Femur (tissue), 1 donor: ENCODE measurements at places on chromosomes 7 and 10.

GRCh38 chr7:43552122-43552521 is 30.8 kb upstream of the STK17A start:
- no peak for DNase-seq

DNA sequence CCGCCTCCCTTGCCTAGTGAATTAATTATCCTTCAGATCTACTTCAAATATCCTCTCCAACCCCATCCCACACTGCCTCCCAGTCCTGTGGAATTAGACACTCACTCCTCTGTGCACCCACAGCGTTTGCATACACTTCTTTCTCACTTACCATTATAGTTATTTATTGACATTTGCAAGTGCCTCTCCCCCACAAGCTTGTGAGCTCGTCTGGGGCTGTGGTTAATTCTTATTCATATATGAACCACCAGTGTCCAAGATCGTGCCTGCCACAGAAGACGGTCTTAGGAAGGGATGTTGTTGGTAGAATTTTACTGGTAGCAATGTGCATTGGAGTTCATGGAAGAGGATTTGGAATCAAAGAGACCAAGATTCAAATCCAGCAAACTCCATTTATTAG is 68.1 kb upstream of the AOAH start:
- no peak for DNase-seq

DNA sequence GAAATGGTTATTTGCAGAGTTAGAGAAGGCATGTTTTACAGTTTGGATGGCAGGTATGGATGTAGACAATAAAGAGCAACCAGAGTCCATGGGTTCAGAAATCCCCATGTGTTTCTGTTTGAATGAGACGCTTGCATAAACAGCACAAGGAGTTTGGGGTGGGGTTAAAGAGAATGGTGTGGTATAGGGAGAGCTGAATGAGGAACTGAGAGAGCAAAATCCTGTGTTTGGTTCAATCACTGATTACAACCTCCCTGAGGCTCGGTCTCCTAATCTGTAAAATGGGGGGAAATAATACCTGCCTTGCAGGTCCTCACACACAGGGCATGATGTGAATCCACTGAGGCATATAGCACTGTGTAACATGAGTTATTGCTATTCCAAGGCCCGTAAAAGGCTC is 23.7 kb downstream of the CAV1 start:
- no peak for DNase-seq

DNA sequence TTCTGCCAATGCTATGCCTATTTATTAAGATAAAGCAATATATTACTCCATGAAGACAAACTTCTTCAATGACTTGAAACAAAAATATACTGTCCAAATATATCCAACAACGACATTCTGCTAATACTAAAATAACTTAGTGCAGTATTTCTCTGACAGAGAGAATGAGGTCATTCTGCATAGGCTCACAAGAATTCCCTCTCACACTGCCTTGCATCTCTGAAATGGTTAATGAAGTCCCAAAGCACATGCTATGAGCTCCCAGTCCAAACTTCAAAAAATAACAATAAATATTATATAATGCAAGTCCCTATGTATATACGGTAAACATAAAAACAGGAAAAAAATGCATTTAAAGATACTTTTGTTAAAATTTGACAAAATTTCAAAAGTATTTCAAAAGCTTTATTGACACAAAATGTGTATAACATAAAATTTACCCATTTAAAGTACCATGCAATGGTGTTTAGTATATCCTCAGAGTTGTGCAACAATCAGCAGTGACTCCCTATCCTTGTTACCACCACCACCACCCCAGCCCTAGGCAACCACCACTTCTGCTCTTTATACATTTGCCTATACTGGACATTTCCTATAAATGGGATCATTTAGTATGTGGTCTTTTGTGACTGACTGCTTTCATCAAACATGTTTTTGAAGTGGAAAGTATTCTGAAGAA is 27.6 kb downstream of the CHCHD3 start:
- no peak for DNase-seq

GRCh38 chr7:42185726-42186125 is 51.3 kb downstream of the GLI3 start:
- DNase-seq: no peak

GRCh38 chr10:65548001-65548400 is 1377.8 kb upstream of the LRRTM3 start:
- DNase-seq: no peak

GRCh38 chr7:52410032-52410431 is 625.4 kb upstream of the POM121L12 start:
- no peak for DNase-seq

GRCh38 chr7:128203710-128204214 is 37.3 kb upstream of the LEP start:
- DNase-seq: no peak

- no peak for DNase-seq
Observed at GRCh38 chr10:33189808-33190207, 144.7 kb downstream of the NRP1 start.

- no peak for DNase-seq
Observed at GRCh38 chr10:47449979-47450378, 33.9 kb downstream of the ANXA8 start.

GRCh38 chr7:138911007-138911406 is 70.2 kb downstream of the KIAA1549 start:
- DNase-seq: no peak

GRCh38 chr10:102918817-102919245 is 737 bp downstream of the CNNM2 start:
- DNase-seq: no peak

DNA sequence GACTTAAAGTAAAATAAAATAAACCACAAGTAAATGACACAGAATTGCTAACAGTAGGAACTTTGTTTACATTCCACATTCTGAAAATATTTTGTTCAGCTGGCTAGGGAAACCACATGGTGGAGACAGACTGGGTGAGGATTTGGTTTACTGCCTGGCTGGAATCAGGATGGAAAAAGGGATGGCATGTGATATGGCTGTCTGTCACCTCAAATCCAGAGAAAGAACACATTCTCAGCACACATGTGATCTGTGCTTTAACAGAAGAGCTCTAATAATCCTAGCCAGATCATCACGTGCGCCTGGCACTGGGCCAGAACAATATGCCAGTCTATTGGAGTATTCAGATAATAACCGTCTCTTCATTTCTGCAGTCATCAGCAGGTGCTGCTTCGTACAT is 90.9 kb upstream of the PIP4K2A start:
- no peak for DNase-seq

GRCh38 chr7:121485467-121486243 is 89.5 kb upstream of the FAM3C start:
- peak; percentile 79 for DNase-seq

- peak; percentile 71 for DNase-seq
Observed at GRCh38 chr7:85041605-85042216, 145.1 kb downstream of the SEMA3D start.

- no peak for DNase-seq
Observed at GRCh38 chr7:119090851-119091250, 866.3 kb downstream of the ANKRD7 start.

DNA sequence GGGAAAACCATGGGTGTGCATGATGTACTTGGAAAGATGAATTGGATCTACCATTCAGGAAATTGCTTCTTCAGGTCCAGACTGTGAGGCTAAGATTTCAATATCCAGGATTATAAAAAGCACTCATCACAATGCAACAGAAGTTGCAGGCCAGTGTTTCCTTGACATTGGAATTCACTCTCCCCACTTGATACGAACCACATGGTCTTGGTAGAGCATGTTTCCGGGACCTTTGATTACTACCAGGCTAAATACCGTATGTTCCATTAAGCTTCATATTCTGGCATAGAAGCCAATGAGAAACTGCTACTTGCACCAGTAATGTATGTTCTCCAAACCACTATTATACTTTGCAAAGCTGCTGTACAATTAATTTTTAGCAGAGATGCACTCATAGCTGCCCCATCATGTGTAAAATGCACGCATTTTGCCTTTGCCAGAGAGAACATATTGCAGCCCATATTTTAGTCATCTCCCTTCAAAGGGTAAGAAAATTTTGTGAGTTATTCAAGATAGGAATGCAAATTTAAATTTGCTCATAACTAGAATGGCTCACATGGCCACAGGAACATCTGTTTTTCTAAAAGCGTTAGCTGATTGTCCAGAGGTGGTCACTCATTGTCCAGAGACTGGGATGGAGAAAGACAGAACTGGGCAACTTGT is 8.1 kb downstream of the FRMD4A start:
- DNase-seq: no peak

- no peak for DNase-seq
Observed at GRCh38 chr10:133420028-133420427, 4.4 kb downstream of the SPRN start.

DNA sequence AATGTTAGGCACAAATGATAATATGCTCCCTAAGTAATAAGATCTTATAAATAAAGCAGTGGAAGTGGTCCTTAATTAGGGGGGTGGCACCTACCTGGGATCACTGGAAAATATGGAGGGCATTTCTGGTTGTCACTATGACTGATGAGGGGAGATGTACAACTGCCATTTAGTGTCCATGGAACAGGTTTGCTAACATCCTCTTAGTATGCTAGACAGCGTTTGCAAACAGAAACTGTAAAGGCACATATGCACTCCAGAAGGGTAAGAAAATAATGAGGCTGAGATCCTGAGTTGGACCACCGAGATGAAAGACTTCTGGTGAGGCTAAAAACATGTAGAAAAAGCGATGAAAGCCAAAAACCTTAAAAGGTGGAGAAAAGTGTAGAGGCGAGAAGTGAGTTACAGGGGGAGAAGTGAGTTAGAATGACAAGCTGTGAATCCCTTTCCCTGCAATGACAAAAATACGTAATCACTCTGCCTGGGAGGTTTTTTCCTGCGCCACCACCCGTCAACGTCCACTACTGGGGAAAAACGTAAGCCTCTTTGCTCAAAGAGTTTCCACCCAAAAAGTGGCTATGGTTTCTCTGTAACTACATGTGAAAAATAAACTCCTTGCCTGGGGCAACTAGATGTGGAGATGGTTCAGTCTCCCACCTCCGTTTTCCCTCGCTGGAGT is 767 bp downstream of the KRIT1 start:
- DNase-seq: no peak

DNA sequence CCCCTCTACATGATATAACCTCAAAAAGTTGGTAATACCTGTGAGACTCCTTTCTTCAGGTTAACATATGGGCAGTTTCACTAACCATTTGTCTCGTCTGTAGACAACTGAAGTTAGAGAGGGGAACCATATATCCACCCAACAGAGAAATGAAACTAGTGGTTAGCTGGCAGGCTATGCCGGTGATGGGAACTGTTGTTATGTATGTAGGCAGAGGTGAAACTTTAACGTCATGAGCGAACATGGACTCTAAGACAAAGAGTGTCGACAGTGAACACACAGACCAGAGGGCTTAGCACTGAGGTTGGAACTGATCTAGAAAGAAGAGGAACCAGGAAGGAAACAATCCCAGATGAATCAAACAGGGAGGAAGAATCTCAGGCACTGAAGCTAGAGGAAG is 112.4 kb downstream of the ELMO1 start:
- DNase-seq: no peak

GRCh38 chr7:92648067-92648466 is 57.9 kb upstream of the FAM133B start:
- DNase-seq: no peak

- no peak for DNase-seq
Observed at GRCh38 chr10:3526727-3527501, 258.1 kb downstream of the KLF6 start.

GRCh38 chr7:92657391-92657790 is 67.2 kb upstream of the FAM133B start:
- no peak for DNase-seq

- DNase-seq: no peak
Observed at GRCh38 chr7:84393786-84394185, 199.2 kb upstream of the SEMA3A start.

GRCh38 chr10:72709041-72709440 is 17.1 kb downstream of the MCU start:
- peak; percentile 55 for DNase-seq

- no peak for DNase-seq
Observed at GRCh38 chr10:94496010-94496409, 49.6 kb upstream of the HELLS start.

DNA sequence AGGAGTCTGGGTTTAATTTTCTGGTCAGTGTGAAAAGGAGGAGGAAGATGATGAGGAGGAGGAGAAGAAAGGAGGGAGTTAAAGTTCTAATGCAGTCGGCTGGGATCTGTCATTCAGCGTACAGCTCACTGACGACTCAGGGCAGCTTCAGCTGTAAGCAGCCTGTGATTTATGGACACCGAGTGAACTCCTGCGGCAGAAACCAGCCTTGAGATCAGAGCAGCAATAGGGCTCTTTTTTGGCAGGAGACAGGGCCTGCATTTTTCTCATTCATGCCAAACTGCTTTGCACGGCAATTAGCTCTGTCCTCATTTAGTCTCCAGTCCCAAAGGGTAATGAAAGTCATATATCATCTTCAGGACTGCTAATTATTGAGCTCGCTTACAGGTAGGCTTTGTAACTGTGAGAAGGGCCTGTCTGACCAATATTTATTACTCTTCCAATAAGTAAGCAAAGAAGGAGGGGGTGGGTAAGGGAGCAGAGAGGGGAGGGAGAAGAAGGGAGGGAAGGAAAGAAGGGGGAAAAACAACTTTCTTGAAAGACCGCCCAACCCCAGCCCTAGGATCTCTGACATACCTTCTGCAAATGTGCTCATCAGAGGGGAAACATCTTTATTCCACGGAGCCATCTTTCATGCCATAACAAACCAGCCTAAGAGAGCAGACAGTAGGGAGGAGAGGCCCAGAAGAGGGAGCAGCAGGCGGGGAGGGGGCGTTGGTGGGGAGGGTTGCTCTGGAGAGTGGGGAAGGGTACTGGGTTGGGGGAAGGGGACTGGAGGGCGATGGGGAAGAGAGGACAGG is 48.1 kb upstream of the COMTD1 start:
- DNase-seq: peak; percentile 59
